Activated T-cell treated with anti-CD3 and anti-CD28 coated beads for 1 hour (primary cell): ENCODE measurements at places on chromosomes 11 and 22.

- DNase-seq: no peak
These were observed 2.9 kb downstream of the GRIA4 start for GRCh38 chr11:105612771-105613170.

- no peak for DNase-seq
These were observed 194.6 kb upstream of the CARD18 start for GRCh38 chr11:105334025-105334714.

DNA sequence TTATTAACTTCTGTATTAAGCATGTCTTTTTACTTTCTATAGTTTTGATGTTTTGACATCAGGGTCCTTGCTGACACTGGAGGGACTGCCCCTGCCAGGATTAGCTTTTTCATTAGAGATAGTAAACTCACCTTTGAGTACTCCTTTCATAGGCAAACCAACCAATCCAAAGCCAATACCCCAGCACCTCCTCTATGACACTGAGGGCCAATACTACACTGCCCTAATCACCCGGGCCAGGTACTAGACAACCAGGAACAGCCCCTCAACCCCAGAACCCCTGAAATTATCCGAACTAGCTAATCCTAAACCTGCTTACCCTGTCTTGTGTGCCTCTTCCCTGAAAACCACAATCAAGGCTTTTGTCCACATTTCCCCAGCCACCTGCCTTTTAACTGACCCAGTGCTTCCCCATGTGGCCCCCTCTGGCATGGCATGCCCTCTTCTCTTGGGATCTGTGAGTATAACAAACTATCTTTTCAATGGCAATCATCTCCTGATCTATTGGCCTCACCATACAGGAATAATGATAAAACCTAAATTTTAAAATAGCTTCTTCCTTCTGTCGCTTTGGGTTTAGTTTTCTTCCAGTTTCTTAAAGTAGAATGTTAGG, 31.2 kb downstream of the RAB6A start:
- DNase-seq: no peak

- no peak for DNase-seq
These were observed 8.4 kb upstream of the FTH1 start for GRCh38 chr11:61975638-61976419.

- no peak for DNase-seq
These were observed 30.1 kb downstream of the RCN1 start for GRCh38 chr11:32121012-32121411.

DNA sequence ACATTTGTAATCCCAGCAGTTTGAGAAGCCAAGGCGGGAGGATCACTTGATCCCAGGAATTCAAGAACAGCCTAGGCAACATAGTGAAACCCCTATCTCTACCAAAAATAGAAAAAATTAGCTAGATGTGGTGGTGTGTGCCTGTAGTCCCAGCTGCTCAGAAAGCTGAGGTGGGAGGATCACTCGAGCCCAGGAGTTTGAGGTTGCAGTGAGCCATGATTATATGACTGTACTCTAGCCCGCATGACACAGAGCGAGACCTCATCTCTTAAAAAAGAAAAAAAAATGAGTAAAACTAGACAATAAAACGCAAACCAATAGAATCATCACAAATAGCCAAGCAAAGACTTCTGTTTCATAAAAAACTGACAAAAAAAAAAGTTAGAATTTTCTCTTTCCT, 21.8 kb downstream of the NUCB2 start:
- no peak for DNase-seq

- no peak for DNase-seq
These were observed 26.2 kb downstream of the UBASH3B start for GRCh38 chr11:122681735-122682134.
